Stimulated activated naive CD4-positive, alpha-beta T cell treated with Interleukin-2 at 50 U/mL for 16 hours (primary cell): ENCODE measurements at places on chromosomes 1 and 21.

GRCh38 chr21:42459082-42459460 lies 37.0 kb downstream of the RSPH1 start:
- DNase-seq = no peak

DNA sequence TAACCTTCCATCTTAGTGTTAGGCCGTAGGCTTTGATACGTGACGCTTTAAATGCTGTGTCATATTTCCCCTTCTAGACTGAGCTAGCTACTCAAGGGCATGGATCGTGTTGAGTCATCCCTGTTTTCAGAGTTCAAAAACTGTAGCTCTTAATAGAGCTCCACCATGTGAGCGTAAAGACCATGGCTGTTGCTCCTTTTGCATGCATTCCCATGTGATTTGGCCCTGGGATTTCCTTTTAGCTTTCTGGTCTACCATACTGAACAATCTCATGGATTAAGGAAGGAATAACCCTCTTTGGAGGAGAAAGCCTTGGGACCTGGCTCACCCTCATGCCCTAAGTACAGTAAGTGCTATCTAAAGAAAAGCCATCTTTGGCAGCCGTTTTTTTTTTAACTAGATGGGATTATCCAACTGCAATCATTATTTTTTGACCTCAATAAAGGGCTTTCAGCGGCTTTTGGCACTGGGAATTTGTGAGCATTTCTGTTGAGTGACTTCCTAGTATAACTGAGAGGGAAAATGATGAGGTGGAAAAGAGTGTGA lies 76.6 kb downstream of the PLPP3 start:
- DNase-seq = no peak

DNA sequence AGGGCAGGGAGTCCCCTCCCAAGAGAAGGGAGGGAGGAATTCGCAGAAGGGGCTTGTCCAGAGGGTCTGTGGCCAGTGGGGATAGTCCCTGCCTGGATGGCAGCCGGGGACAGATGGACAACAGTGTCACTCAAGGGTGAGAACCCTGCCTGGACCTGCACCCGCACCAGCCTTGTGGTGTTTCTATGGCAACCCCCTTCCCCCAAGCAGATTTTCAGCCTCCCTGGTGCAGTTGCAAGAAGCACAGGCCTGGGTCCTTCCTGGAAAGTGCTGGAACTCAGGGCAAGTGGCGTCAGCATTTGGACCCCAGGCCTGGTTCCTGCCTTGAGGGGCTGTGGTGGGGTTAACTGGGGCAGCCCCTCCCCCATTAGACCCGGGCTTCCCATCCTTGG lies 83.8 kb upstream of the ACTL8 start:
- no peak for DNase-seq

- no peak for DNase-seq
These were observed 8.7 kb downstream of the SZRD1 start for GRCh38 chr1:16375521-16376340.

DNA sequence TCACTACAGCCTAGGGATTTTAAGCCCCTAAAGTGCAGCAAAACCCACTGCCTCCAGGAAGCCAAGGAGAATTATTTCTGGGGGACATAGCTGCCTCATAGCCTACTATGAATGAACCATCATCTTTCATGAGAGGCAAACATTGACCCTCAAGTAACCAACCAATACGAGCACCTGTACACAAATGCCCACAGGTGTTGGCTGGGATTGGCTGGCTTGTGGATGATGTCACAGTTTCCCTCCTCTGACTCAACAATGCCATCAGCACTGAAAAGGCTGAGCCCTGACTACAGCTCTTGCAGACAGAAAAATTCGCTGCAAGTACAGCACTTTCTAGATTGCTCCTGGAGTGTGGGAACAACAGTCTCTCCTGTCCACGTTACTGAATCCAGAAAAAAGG lies at the start of gene HMGB4:
HMGB4 (plus strand) TSS at position 301 of the 400 bp plus-strand sequence. CDS start 113 bp downstream, outside the sequence.
- DNase-seq = no peak

GRCh38 chr21:28142697-28143096 lies 850.0 kb downstream of the LTN1 start:
- no peak for DNase-seq

DNA sequence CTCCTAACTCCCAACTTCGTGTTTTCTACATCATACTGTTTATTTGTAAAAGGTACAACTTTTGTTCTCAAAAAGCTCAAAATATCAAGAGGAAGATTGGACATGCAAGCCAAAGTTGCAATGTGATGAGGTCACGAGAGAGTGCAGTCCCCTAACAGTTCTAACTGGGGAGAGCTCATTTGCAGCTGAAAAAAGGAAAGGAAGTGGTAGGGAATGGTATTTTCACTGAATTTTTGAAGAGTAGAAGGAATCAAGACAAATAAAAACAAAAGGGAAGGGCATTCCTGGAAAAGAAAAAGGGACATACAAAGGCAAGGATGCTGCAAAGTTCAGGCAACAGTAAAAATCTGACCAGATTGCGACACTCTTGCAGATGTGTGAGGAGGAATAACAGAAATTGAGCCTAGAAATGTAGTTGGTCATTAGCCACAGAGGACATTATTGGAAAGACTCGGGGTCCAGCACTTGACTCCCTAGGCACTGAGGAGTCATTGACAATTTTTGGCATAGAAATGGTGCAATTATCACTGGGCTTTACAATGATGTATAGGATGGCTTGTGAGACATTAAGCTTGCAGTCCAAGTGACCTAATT lies 67.9 kb downstream of the TBX15 start:
- no peak for DNase-seq
